ENCODE measurements at places on chromosomes 4 and X.

- no peak for DNase-seq
These were observed 247.4 kb upstream of the GIMD1 start for GRCh38 chr4:106615961-106616360.

- DNase-seq = no peak
These were observed 18.2 kb upstream of the RHOH start for GRCh38 chr4:40178672-40179071.

- no peak for DNase-seq
These were observed 82.4 kb upstream of the ADGRG2 start for GRCh38 chrX:19204636-19205035.

GRCh38 chr4:82463221-82463620 is 32.8 kb downstream of the ENOPH1 start:
- no peak for DNase-seq

DNA sequence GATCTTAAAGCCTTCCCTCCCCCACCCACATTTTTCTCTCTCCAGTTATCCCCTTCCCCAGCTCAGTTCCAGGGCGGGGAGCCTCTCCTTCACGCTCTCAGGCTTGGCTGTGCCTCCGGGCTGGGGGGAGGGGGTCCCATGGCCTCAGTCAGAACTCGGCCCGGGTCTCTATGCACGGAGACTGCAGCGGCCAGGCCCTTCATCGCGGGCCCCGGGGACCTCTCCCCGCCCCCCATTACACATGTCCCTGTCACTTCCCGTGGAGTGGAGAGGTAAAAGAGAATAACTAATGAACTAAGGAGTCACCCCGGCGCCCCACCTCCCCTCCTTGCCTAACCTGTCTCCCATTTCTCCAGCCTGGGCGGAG is 838 bp upstream of the PRICKLE3 start:
- no peak for DNase-seq

- no peak for DNase-seq
These were observed 69.6 kb upstream of the SLC34A2 start for GRCh38 chr4:25585901-25586523.

DNA sequence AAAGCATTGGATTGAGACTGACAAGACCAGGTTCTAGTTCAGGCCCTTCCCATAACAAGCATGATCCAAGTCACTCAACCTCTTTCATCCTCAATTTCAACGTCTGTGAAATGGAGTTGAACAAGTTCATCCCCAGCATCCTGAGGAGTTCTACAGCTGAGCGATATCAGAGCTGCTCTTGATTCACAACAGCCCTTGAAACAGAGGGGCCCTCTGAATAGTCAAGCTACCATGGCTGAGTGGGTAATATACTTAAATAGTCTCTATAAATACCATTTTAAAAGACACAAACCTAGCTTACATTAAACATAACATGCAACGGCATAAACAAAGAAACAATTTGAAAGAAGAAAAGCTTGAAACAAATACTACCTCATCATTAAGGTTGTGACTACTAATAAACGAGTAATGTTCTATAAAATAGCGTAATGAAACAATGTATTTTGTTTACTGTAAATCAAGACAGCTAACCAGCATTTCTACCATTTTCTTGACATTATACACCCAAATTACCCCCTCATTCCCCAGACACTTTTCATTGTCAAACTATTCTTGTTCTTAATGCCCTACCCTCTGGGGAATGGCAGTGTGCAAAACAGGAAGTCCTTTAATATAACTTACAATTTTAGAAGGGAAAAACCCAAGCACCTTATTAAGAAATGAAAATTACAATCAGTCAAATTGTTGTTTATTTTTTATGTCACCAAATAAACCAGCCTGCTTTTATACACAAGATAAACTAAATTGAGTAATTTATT is 202.3 kb downstream of the PARM1 start:
- DNase-seq = no peak

- no peak for DNase-seq
These were observed 452 bp upstream of the RAI2 start for GRCh38 chrX:17861489-17862011.
